Stimulated activated CD4-positive, alpha-beta T cell treated with anti-CD3 and anti-CD28 coated beads, Interleukin-4, amount 100 ng/mL, for 24 hours (primary cell): ENCODE measurements at places on chromosomes 7 and 10.

DNA sequence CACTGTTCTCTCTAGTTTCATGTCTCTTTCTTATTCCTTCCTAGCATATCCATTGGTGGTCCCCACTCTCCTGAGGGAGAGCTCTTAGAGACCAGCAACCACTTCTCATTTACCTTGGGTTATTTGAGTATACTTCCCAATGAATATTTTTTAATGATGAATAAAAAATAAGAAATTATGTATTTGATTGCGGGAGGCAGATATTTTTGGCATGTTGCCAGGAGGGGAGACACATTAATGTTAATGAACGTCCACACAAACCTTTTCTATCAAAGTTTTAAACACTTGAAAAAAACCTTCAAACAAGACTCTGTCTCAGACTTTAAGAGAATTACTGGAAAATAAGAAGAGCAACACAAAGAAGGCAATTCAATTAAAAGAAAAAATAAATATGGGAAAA, 260.6 kb upstream of the MAGI2 start:
- no peak for DNase-seq

DNA sequence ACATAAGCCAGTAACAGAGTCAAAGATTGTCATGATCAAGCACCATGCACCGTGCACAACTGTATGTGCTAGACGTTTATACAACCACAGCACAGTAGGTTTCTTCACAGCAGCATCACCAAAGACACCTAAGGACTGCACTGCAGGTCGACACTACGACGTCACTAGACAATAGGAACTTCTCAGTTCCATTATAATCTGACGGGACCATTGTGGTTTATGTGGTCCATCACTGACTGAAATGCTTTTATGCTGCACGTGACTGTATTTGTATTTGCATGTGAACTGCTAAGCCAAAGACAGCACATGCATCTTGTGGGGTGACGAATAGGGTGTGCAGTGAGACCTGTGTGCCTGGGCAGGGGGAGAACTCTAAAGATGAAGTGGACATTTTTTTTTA, 164.9 kb downstream of the PARD3 start:
- no peak for DNase-seq

GRCh38 chr10:73998623-73998928, 660 bp downstream of the VCL start:
- peak; percentile 6 for DNase-seq

GRCh38 chr7:142459551-142459963, 201.7 kb upstream of the PRSS58 start:
- peak; percentile 39 for DNase-seq

- DNase-seq: no peak
Measured at GRCh38 chr7:43248961-43249822, 136.7 kb downstream of the HECW1 start.

DNA sequence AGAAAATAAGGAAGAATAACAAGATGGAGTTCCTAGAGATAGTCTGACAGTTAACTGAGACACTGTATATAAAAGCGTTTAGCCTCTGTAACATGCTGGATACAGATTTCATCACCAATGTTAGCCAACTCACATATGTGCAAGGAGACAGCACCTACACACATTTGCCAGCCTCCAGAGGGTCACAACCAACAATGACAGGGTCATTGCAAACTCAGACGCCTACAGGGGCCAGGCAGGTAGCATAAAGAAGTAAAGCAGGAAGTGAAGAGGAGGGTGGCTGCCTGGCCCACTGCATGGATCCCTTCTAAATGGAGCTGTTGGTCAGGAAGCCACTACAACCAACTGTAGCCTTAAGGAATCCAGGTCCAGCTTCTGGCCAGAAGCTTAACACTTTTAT, 50.4 kb downstream of the NRAP start:
- DNase-seq: no peak

DNA sequence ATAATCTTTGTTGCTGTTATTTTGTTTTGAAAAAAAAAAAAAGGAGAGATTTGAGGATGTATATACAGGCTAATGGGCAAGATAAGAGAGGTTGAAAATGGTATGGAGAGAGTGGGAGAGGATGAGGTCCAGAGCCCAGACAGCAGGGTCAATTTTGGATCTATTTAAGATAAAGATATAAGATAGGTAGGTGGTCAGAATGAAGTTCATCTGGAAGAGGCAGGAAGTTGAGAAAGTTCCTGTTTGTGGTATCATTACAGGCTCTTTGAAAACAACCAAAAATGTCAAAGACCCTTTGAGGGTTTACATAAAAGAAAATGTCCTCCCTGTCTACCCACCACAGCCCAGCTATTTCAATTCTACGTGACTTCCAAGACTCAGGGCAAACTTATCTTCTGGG, 7.5 kb downstream of the CEP41 start:
- no peak for DNase-seq

DNA sequence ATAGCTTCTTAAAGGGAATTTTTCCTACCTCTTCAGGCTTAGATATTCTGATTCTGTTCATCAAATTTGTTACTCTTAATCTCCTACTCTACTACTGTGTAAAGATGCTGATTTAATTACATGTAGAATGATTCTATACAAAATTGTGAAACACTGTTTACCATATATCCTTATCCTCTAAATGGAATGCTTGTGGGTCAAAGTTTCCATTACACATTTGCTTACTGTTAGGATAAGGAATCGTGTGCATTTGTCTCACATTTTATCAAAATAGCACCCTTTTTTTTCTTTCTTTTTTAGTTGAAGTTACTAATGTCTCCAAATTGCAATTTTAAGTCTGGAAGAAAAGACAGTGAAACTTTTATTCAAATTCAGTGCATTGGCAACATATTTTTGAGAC, 65.3 kb downstream of the TFEC start:
- no peak for DNase-seq

GRCh38 chr10:86321568-86321967, 45.0 kb downstream of the GRID1 start:
- DNase-seq: no peak

DNA sequence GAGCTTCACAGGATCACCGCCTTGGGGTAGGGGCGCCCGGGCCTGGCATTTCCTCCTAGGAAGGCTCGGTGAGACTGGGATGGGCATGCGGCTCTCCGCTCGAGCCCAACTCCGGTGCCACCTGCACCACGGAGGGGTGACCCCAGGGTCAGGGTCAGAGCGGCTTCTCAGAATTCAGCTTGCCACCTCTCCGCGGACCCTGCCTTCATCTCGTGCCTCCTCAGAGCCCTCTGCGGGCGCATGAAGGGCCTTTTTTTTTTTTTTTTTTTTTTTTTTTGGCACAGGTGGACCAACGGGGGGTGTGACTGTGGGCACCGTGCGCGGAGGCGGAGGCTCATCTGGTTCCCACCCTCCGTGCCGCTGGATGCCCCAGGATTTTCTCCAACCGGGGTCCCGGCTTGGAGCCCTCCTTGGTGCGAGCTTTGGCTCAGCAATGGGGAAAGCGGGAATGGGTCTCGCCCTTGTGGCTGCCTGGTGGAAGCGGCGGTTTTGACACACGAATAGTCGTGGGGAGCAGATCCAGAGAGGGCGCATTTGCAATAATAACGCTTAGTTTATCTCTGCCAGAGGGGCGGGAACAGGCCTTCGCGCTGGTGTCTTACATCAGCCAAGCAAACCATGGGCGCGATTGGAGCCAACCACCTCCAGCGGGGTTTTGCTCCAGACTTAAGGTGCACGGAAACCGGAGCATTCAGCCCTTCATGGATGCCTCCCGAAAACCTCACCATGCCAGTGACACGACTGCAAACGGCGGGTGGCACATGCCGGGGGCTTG, 5.0 kb upstream of the TNRC18 start:
- DNase-seq: no peak

GRCh38 chr7:100163006-100163531, 4.5 kb upstream of the TRAPPC14 start:
- DNase-seq: no peak

DNA sequence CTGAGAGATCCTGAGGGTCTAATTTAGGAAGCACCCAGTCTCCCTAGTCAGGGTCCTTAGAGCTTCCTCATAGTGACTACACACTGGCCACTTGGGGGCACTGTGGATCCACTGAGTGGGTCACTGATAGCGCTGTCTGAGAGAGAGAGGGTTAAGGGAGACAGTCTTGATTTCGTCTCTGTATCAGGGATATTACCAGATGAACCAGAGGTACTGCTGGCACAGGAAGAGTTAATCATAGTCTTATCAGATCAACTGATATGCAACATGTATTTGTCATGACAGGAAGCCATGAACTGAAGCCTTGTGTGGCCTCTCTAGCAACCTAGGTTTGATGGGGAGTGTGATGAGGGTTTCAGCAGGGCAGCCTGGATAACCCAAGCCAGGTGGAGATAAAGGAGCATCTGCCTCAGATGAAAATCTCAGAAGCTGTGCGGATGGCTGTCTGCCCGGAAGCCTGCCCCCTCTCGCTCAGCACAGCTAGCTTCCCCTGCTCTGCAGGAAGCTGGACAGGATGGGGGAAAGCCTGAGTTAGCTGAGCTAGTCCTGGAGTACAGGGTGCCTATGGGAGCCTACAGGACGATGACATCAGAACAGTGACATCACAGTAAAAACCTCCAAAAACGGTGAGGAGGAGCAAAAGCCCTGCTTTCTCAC, 214.0 kb upstream of the PRSS1 start:
- DNase-seq: peak; percentile 78

- DNase-seq: no peak
Measured at GRCh38 chr10:78414380-78414779, 380.7 kb downstream of the RPS24 start.

GRCh38 chr10:88555190-88555908, 27.8 kb downstream of the RNLS start:
- no peak for DNase-seq

- DNase-seq: no peak
Measured at GRCh38 chr10:13302821-13303555, 3.1 kb upstream of the PHYH start.

- DNase-seq: no peak
Measured at GRCh38 chr7:111676811-111677210, 114.5 kb upstream of the IMMP2L start.

- no peak for DNase-seq
Measured at GRCh38 chr7:48074204-48074654, 14.8 kb upstream of the UPP1 start.

- DNase-seq: no peak
Measured at GRCh38 chr7:101947899-101948298, 130.5 kb downstream of the CUX1 start.

- DNase-seq: no peak
Measured at GRCh38 chr7:129990403-129991192, 37.8 kb upstream of the UBE2H start.
